ENCODE measurements at places on chromosomes 16 and 17.
A peak's percentile ranks its signal among the peaks of the same experiment; 100 is the strongest.

DNA sequence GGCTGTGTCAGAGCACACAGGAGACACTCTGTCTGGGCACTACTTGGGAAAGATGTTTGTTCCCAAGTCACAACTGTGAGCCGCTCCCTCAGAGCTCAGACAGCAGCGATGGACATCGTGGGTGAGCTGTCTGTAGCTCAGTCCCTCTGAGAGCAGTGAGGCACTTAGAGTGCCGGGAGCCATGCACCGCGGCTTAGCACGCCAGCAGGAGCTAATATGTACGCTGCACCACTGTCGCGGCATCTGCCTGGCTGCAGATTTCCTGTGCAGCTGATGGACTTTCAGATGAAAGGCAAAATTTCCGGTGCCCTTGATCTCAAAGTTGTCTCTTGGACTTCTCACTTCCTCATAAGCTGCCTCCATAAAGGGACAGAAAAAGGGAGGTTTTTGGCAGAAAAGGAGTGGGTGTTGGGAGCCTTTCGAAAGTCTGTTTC, 92.8 kb upstream of the ZNF469 start:
- no peak for DNase-seq

DNA sequence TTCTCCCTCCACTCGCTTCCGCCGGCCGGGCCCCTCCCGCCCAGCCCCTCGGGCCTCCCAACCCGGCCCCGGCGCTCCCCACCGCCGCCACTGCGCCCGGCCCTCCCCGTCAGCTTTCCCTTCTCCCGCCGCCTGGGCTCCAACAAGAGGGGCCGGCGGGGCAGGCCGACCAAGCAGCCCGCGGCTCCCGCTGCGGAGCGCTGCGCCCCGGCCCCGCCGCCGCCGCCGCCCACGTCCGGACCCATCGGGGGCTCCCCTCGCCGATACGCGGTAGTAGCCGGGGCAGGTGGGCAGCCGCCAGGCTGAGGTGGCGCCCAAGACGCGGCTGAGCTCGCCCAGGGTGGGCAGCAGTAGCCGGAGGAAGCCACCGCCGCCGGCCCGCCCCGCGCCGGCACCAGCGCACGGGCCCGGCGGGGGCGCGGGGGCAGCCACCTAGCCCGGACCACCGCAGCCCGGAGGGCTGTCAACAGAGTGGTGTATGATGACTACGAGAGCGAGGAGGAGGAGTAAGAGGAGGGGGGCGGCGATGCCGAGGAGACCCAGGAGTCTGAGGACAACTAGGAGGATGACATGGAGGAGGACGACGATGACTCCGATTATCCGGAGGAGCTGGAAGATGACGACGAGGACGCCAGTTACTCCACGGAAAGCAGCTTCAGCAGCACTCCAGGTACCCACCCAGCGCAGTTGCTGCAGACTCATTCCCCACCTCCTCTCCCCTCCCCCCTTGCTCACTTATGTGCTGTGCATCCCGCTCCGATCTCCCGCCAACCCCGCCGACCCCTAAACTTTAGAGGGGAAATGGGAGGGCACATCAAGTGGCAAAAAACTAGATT, 498 bp downstream of the LRRC37B start:
- DNase-seq = peak; percentile 60

GRCh38 chr17:2050300-2051060, 4.4 kb upstream of the HIC1 start:
- peak; percentile 47 for DNase-seq

DNA sequence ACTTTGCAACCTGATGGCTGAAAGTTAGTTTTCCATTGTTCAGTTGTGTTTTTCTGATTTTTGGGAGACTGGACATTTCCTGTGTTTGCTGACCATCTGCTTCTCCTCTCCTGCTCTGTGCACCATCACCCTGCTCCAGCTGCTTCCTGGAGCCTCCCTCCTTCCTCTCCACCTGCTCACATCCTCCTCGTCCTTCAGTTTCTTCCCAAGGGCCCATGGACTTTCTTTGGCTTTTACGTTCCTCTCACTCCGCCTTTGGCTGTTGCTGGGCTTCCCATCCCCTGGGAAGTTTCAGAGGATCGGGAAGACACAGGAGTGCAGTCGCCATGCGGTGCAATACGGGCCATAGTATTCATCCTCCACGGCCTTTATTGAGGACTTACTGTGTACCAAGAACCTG, 61.6 kb downstream of the TNFRSF13B start:
- no peak for DNase-seq
